NCI-H1048 (cell line): ENCODE measurements at places on chromosomes 12 and 14.

GRCh38 chr12:54750-55535, 11.6 kb upstream of the IQSEC3 start:
- DNase-seq, result no peak

DNA sequence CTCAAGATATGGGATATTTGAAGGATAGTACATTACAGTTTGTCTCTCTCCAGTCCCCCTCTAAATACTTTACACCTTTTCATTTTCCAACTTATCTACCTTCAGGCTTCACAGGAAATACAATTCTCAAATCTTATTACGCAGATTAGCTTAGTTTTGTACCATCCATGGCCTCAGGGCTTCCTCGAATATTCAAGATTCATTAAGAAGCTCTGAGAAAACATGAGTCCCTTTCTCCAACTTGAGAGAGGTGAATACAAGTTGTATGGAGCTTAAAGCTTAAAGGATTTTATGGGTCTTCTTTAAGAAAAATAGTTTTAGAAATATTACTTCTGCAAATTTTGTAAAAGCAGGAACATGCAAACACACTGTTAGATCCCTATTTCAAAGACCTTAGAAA, 1212.5 kb downstream of the GALC start:
- DNase-seq, result no peak

DNA sequence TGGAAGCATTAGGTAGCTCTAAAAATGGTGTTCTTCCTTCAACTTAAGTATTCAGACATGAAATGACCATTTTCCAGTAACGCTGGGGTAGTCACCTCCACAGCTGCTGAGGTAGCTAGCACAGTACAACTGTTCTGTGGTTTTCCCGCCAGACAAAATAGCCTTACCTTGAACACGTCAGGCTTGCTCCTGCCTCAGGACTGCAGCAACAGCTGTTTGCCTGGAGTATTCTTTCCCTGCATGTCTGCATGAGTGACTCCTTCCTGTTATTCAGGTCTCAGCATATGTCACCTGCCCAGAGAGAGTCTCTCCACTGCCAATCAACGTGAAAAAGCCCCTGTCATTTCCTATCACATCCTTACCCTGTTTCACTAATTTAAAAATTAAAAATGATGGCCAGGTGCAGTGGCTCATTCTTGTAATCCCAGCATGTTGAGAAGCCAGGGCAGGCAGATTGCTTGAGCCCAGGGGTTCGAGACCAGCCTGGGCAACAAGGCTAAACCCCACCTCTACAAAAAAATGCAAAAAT, 37.9 kb downstream of the WDR89 start:
- no peak for DNase-seq

DNA sequence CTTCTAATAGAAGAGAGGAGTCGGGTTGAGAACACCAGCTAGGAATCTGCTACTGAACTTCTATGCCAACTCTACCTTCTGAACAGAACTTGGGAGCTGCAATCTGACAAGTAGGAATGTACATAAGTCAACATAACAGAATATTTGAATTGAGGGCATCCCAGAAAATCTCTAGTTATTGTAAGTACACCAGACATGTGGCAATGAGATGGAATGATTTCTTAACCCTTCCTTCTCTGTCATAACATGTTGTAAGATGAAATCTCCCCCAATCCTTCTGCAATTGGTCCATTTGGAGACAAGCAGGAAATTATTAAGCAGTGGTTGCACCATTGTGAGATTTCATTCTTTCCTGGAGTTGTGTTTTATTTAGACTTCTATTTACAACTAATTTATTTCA, 68.7 kb upstream of the TMPO start:
- no peak for DNase-seq

- no peak for DNase-seq
Measured at GRCh38 chr14:53517270-53517960, 364.3 kb upstream of the DDHD1 start.

GRCh38 chr14:103020271-103021170, 36.8 kb downstream of the CDC42BPB start:
- DNase-seq, result no peak

- DNase-seq, result no peak
Measured at GRCh38 chr14:76937181-76938091, 91.1 kb downstream of the IRF2BPL start.
